ENCODE measurements at places on chromosomes 6 and 20.

GRCh38 chr20:48667481-48667880 lies 160.3 kb downstream of the PREX1 start:
- DNase-seq = no peak

DNA sequence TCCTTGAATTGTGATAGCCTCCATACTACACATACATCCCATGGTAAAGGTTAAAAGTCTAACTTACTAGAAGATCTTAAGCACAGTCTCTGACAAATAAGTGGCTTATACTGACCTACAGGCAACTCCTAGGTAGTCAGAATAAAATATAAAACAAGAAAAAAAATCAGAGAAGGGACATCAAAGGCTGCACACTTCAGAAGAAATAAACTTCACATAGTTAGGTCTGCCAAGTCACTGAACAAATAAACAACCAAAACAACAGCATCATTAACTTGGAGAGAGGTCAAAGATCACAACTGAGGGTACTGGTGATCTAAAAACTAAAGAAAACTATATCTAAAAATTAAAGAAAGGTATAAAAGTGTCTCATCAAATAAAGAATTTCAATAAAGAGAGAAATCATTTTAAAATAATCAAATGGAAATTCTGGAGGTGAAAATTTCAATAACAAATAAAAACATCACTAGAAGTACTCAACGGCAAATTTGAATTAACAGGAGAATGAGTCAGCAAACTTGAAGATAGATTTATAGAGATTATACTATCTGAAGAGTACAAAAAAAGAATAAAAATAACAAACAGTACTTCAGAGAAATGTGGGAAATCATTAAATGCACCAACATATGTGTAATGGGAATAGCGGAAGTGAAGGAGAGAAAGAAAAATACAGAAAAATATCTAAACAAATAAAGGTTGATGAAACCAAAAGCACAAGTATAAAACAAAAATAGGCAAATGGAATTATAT lies 88.0 kb upstream of the UST start:
- DNase-seq = no peak

- peak; percentile 21 for DNase-seq
Measured at GRCh38 chr6:110053395-110054240, 75.5 kb downstream of the GPR6 start.

DNA sequence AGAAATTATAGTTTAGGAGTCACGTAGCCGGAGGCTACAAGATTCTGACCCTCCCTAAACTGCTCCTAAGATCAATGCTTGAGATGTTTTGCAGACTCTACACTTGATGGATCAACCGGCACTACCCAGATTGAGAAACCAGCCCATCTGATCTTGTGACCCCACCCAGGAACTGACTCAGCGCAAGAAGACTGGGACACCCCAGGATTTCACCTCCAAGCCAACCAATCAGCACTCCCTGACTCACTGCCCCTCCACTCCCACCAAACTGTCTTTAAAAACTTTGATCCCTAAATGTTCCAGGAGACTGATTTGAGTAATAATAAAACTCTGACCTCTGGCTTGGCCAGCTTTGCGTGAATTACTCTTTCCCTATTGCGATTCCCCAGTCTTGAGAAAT lies 99.8 kb downstream of the OPRM1 start:
- DNase-seq = no peak

GRCh38 chr6:44010411-44011349 lies 116.6 kb downstream of the MRPL14 start:
- DNase-seq = peak; percentile 62

- DNase-seq = no peak
Measured at GRCh38 chr20:41865938-41866337, 247.8 kb upstream of the CHD6 start.

DNA sequence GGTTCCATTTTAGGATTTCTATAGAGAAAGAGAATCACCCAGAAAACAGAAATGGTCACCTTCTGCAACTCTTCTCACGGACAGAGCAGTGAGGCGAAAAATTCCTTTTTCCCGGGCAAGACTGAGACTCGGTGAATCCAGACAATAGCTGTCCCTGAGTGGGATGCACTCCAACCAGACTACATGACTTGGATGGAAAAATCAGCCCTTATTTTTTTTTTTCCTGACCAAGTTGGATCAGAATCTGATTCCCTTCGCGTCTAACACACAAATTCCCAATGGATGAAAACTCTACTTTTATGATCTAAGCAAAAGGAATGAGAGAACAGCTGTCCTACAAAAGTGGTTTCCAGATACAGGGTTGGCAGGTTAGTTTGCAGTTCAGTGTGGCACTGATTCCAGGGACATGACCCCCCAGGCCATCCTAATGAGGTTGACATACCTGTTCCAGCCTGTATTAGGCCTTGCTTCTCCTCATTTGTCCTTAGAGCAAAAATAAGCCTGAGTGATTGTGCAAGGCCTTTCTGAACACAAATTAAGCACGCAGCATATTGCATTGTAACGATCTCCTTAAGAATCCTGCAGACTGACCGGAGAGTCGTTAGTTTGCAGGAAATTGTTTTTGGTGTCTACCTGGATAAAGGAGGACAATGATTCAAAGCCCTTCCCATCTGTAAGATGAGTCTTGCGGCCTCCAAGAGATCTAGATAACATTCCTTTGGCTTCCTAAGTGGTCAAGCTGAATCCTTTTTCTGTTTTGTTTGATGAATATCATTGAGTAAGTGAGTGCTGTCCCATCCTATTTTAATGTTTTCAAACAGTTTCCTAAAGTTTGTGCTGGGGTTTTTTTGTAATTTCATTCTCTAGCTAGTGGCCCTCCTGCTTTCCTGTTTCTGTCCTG lies 1.5 kb upstream of the NEDD9 start:
- DNase-seq = no peak

DNA sequence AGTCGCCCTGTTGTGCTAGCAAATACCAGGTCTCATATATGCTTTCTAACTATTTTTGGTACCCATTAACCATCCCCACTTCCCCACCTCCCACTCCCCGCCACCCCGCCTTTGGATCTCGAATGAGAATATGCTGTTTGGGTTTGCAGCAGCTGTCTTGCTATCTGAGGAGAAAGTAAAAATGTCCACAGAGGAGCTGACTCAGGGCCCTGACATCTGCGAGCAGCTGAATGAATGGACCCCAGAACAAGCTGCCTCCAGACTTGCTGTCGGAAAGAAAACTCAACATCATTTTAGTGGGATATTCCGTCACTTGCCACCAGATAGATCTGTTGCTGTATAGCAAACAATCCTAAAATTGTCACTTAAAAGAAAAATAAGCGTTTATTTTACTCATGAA lies 103.7 kb downstream of the LINC00237 start:
- DNase-seq = no peak

- DNase-seq = no peak
Measured at GRCh38 chr6:11436508-11437096, 100.9 kb upstream of the TMEM170B start.

- no peak for DNase-seq
Measured at GRCh38 chr6:50654155-50654554, 59.2 kb upstream of the TFAP2D start.

GRCh38 chr6:149484733-149485700 lies at the start of gene ZC3H12D:
Gene ZC3H12D (minus strand): TSS chr6:149485014. CDS start chr6:149474543, 10,471 bp downstream.
- DNase-seq = no peak

GRCh38 chr6:131867744-131868143 lies 59.9 kb downstream of the ENPP1 start:
- DNase-seq = no peak

All from NCI-H345 (cell line).